ENCODE measurements at places on chromosomes 1 and 21.

DNA sequence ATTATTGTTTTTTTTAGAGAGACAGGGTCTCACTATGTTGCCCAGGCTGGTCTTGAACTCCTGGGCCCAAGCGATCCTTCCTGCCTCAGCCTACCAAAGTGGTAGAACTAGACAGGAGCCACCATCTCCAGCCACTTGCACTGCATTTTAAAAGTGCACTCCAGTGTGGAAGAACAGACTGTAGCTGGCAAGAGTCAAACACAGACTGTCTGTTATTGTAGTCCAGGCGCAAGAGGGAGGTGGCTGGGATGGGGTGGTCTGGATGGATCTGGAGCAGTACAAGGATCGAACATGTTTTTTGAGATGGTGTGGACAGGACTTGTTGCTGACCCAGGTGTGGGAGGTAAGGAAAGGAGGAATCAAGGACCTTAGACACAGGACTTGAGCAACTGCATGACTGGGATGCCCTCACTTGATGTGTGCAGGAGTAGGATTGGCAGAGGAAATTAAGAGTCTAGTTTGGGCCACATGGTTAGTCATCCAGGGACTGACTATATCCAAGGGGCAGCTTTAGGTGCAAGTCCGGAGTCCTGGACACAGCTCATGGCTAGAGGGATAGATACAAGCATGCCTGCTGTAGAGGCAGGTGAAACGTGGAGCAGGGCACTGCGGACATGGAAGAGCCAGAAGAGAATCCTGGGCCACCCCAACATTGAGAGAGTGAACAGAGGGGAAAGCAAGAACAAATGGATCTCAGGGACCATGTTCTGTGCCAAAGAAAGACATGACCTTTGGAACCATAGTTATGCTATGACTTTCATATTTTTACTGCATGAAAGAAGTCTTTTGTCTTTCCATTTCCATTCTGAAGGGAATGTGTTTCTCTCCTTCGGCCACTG, 42.0 kb downstream of the ELK4 start:
- DNase-seq: no peak

GRCh38 chr1:39567302-39567701, 9.3 kb downstream of the PABPC4 start:
- no peak for DNase-seq

GRCh38 chr1:110554871-110555801, 36.2 kb upstream of the KCNA10 start:
- DNase-seq: peak; percentile 5

DNA sequence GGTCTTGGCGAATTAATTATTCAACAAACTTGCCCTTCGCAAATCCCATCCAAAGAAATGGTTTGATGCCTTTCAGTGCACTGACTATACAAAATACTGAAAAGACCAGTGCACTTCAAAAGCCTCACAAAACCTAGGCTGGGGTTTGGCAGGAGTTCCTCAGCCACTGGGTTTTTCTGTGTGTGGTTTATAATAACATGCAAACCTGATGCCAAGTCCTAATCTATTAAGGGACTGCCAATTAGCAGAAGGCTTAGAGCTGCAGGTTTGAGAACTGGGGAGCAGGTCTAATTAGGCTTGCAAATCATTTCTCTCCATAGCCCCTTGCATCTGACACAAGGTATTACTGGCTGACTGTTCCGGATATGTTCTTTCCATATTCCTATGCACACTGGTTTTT, 27.7 kb downstream of the PLPP3 start:
- no peak for DNase-seq

DNA sequence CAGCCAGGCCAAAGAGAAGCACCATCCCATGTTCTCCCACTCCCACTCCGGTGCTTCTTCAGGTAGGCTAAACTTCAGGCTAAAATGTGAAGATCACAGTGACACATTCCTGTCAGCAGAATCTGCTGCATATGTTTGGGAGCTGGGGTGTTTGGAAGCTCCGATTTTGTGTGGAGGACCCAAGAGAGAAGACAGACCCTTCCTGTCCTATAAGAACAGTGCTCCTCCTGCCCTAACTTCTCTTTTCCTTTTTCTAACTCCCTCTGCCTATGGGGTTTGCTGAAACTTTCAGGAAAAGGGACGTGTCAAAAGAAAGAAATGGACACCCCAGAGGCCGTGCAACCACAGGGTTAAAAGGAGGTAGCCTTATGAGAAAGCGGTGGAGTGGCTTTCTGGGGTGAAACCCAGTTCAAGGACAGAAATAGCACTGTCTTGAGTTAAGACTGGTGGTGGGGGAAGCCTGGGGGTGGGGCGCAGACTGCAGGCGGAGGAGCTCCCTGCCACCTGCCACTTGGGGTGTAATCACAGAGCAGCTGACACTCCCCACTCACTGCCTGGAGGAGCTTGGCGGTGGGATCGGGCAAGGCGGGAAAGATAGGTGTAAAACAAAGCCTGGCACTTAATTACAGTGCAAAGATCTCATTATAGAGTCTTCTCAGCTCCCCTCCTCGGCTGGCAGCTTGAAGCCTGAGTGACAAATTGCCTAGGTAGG, 645 bp upstream of the TLR5 start:
- no peak for DNase-seq

DNA sequence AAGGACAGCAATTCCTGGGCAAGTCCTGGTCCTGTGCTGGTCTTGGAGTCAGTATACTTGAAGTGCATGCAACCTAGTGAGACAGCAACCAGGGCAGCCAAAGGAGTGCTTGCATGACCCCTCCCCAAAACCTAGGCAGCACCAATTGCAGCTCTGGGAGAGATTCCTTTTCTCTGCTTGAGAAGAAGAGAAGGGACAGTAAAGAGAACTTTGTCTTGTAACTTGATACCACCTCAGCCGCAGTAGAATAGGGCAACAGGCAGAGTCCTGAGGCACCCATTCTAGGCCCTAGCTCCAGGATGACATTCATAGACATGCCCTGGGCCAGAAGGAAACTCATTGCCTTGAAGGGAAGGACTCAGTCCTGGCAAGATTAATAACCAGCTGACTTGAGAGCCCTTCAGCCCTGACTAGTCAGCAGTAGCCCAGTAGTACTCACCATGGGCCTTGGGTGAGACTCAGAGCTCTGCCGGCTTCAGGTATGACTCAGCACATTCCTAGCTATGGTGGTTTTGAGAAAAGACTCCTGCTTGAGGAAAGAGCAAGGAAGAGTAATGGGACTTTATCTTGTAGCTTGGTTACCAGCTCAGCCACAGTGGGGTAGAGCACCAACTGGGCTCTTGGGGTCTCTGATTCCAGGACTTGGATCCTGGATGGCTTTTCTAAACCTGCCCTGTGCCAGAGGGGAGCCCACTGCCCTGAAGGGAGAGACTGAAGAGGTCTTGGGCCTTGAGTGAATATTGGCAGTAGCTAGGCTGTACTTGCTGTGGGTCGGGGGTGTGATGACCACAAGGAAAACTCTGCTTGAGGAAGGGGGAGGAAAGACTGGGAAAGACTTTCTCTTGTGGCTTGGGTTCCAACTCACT, 51.7 kb upstream of the ACADM start:
- no peak for DNase-seq

DNA sequence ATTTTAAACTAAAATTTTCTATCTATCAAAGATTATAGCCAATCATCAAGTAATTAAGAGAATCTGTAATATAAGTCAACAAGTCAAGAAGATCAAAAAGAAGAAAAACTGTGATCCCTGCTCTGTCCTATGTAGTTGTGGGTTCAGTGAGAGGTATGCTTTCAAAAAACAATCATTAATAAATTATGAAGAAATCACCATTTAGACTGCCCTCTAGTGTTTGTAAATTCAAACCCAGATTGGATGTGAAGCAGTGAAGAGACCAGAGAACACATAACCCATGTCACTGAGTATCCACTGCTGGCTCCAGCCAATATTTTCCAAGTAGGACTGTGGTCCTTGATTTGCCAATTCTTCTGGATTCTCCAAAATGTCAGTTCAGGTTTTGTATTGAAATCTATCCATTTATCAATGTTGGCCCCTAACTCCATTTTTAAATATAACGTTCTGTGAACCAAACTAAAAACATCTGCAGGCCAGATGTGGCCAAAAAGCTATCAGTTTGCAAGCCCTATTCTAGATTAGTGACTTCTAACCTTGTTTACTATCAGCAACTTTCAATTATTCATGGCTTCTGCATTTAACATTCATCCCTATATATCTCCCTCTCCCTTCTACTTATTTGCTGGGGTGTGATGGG, 467.5 kb upstream of the CXADR start:
- DNase-seq: no peak

GRCh38 chr1:9900142-9901043, 9.7 kb downstream of the CTNNBIP1 start:
- no peak for DNase-seq

DNA sequence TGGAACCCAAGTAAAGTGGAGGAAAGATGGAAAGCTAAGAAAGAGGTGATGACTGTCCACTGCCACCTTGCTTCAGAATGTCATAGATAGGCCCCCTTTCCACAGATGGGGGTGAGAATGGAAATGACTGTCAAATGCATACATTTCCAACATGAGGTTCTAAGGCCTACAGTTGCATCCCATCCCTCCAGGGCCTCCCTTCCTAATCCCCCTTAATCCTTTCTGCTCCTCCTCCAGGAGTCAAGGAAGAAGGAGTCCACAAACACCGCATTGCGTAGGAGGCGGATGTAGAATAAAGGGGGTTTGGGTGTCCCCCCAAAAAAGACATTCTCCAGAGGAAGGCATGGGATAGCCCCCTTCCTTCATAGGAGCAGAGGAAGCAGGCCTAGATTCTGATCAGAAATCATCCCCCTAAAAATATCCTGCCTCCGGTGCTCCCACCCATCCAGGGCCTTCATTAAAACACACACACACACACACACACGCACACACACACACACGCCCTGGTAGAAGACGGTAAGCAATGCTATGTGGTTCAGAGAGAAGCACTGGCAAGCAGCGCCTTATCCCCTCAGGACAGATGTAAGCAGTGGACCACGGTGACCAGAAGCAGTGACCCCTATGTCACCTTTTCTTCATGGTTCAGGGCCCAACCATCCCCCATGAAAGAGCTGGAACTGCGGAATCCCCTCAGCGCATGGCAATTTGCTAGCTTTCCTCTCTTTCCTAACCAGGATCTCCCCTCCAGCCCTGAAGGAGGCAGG, 2.0 kb downstream of the SV2A start:
- DNase-seq: no peak

DNA sequence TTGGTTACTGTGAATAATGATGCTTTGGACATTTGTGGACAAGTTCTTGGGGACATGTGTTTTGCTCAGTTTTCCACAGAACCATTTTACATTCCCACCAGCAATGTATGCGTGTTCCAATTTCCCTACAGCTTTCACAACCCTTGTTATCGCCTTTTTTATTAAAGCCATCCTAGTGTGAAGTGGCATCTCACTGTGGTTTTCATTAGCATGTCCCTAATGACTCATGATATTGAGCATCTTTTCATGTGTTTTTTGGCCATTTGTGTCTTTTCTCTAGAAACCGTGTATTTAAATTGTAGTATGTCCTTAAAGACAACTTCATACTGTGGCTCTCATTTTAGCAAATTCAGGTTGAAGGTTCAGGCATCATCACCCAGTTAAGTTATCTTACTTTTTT, 132.1 kb downstream of the TGFBR3 start:
- no peak for DNase-seq

DNA sequence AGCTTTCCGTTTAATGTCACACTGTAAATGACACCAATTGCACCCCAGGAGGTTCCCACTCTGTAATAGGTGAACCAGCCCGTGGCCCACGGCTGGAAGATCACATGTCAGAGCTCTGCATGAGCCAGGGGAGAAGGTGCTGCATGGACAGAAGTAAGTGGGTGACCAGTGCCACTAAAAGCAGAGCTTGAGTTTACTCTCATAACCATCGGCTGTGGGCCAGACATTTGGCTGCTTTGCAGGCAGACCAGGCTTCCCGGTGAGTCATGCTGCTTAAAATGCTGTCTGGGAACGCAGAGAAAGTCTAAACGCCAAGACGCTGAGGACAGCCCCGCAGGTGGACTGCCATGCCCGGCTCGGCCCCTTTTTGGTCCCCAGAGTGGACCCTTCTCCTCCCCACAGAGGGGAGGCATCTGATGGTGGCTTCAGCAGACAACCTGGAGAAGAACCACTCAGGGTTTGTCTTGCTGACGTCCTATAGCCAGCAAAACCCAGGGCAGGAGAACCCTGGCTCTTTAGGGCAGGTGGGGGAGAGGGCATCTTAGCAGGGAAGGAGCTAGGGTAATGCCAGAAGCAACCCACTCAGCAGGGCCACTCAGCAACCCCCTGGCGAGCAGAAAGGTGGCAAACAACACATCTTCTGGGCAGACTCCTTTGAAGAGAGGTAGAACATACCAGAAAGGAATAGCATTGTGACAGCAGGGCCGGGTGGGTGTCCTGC, 7.3 kb downstream of the KIAA2013 start:
- DNase-seq: no peak

DNA sequence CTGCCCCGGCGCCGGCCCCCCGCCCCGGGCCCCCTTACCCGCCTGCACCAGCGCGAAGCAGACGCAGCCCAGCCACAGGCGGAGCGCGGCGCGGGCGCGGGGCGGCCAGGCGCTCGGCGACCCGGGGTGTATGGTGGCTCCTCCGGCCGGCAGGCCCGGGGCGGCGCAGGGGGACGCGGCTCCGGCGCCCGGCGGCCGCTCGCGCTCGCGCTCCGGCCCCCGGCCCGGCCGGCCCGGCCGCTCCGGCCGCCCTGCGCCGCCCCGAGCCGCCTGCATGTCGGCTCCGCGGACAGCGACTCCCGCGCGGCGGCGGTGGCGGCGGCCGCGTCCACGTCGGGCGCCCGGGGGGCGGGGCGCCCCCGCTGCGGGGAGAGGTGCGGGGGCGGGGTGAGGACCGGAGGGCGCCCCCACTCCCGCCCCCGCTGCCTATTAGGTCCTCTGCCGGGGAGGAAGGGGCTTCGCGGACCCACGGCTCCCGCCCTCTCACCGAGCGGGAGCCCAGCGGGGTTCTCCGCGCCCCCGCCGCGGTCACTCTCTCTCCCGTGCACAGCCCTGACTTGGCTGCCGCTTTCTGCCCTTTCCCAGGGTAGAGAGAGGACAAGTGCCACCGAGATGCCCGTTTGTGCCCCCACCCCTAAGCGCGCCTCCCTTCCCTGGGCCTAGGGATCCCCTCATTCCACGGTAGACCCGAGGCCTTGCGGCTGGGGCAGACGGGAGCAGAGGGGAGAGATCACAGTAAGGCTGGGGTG, at the start of gene FNDC5:
Gene FNDC5 (minus strand): TSS at position 298 of the 749 bp plus-strand sequence.
- no peak for DNase-seq

GRCh38 chr1:232188318-232188717, 441.6 kb downstream of the SIPA1L2 start:
- no peak for DNase-seq

Data from stimulated activated CD4-positive, alpha-beta T cell treated with anti-CD3 and anti-CD28 coated beads, TNF-alpha, amount 100 ng/mL, for 1 hour (primary cell).